Stimulated activated CD8-positive, alpha-beta memory T cell treated with anti-CD3 and anti-CD28 coated beads, Interleukin-7, amount 100 ng/mL, for 24 hours (primary cell): ENCODE measurements at places on chromosomes 2 and 18.

GRCh38 chr2:112317303-112318158, 42.1 kb downstream of the ZC3H6 start:
- DNase-seq: no peak

GRCh38 chr2:27940090-27940671, 49.7 kb downstream of the BABAM2 start:
- DNase-seq: no peak

DNA sequence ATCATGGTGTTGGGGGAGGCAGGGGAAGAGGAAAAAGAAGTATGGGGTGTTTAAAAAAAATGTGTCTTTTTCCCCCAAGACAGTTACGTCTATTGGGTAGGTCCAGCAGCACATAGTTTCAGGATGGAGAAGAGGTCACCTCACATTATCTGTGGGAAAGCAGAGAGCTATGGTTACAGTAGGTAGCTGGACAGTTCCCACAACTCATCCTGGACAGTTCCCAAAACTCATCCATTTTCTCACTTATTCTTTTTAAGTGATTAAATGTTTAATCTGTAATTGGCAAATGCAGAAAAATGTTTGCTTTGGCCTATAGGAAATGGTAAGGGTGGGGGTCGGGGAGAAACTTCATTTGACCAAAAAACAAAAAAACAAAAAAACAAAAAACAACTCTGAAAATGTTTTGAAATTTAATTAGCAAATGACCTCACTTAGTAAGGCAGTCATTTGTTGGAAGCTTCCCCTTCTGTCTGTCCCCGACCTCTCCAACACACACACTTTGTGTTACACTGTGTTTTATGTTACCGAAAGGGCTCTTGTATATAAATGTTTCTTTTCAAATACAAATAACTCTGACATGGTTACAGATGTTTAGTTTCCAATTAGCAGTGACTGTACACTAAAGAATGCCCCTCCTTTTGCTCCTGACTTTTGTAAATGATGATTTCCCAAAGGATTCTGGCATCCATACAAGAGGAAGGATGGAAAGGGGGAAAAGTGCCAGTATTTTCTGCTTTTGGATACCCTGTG, 173.3 kb upstream of the ZFP36L2 start:
- no peak for DNase-seq

DNA sequence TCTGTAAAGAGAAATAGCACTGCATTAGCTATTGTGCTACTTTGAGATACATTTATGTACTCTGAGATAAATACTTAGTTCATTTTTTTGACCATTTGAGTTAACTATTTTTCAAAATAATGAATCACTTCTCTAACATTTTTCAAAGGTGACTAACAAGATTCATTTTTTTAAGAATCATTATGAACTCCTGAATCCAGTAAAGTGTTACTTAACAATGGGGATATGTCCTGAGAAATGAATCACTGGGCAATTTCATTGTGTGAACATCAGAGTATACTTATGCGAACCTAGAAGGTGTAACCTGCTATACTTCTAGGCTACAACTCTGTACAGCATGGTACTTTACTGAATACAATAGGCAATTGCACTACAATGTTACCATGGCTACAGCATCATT, 355.8 kb downstream of the ARL6IP6 start:
- no peak for DNase-seq

DNA sequence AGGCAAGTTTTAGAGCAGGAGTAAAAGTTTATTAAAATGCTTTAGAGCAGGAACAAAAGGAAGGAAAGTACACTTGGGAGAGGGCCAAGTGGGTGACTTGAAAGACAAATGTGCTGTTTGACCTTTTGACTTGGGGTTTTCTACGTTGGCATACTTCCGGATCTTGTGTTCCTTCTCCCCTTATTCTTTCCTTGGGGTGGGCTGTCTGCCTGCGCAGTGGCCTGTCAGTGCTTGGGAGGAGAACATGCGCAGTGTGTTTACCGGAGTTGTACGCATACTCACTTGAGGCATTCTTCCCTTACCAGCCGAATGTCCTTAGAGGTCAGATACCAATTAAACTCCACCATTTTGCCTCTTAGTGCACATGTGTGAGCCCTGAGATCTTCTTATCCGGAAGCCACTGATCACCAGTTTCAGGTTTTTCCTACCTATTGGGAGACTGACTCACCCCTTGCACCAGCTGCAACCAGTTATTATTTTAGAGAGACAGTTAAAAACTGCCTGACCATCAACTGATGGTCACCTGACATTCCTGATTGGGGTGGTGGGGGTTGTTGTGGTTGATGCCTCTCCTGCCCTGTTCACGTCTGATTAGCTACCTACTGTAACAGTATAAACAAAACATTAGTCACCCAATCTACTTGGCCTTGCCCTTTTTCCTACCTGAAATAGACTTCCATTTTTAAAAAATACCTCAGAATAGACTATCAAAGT, 67.5 kb downstream of the NYAP2 start:
- no peak for DNase-seq

DNA sequence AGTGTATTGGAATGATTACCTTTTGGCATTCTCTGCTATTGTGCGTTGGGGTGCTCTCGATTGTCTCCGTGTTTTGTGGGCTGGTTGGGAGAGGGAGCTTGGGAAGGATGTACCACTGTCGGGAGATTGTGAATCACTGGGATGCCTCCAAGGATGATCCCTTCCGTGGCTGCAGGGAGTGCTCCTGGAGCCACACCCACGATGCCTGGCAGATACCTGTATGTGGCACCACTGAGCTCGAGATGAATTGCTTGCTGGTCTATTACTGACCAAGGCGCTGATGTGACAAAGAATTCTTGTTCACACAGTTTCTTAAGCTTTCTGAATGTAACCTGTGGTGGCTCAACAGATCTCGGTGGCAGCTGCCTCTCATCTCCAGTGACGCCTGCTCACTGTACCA, 159.7 kb upstream of the LHCGR start:
- DNase-seq: no peak

GRCh38 chr18:12777500-12777944, 74.7 kb downstream of the PSMG2 start:
- DNase-seq: no peak

DNA sequence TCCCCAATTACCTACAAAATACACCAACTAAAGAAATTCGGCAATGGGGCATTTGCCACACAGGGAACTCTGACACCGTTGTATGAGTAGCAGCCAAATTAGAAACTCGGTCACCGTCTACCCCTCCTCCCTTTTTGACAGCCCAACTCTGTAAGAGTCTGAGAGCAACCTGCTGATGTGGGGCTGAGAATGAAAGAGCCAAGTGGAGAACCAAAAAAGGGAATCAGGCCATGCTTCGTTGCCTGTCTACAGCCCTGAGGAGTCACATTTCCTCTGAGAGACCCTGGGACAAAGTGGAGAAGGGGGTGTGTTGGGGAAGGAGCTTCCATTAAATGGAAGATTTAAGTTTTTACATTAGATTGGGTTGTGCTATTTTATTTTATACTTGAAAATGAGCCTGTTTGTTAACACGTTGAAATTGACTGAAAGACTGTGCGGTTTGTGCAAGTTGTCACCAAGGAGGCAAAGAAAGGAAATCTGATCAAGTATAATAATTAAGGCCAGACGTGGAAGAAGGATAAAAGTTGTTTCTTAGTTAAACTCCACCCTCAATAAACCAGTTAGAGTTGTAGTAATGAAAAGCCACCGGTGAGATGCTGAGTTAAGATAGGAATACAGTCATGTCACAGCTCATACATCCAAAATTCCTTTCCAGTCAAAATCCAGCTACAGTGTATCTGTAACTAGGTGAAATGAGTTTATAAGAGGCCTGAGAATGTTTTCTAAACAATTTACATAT, 131.7 kb upstream of the CREB1 start:
- no peak for DNase-seq

DNA sequence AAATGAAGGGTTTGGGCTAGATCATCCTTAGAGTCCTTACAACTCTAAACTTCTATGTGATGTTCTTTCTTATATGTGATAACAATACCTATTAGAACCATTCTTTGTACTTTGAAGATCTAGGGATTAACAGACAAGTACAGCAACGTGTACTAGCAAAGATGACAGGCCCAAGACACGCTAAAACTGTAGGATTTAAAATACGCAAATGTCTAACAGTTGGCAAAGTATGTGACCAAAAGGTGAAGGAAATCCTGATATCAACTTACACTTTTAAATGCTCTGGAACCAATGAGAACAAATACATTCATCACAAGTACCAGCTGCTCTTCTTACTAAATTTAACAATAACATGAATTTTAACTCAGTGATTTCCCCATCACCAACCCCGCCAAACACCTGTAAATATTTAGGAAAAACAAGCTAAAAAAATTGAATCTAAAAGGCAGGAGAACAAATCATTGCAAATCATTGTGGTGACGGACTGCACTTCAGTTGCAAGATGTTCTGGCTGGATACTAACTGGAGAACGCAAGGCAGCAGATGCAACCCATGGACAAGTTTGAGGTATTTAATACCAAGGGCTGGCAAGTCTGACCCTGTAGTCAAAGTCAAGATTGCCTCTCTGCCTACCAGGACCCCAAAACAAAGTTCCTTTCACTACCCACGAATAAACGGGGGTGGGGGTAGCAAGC, 1.4 kb downstream of the ANKRD44 start:
- no peak for DNase-seq

DNA sequence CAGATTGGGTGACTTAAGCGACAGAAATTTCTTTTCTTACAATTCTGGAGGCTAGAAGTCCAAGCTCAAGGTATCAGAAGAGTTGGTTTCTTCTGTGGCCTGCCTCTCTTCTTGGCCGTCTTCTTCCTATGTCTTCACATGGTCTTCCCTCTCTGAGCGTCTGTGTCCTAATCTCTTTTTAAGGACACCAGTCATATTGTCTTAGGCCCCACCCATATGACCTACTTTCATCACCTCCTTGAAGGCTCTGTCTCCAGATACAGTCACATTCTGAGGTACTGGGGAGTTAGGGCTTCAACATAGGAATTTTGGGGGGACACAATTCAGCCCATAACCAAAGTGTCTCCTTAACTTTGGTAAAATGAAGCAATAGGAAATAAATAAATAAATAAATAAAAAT, 110.9 kb upstream of the EPC2 start:
- DNase-seq: no peak

DNA sequence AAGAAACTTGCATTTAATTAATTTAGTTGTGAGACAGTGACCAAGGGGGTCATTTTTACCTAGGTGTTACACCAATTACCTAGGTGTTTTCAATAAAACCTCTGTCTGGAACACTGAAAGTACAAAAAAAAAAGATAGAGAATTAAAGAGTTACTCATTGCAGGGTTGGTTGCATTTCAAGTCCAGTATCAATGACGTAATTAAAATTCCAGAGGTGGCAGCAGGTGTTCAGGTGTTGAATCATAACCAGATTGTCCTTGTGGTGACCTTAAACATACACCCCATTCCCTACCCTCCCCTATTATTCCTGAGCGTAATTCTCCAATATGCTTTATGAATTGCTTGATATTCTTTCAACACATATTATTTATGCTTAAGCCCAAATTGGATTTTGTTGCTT, 352.0 kb upstream of the SLC8A1 start:
- no peak for DNase-seq

DNA sequence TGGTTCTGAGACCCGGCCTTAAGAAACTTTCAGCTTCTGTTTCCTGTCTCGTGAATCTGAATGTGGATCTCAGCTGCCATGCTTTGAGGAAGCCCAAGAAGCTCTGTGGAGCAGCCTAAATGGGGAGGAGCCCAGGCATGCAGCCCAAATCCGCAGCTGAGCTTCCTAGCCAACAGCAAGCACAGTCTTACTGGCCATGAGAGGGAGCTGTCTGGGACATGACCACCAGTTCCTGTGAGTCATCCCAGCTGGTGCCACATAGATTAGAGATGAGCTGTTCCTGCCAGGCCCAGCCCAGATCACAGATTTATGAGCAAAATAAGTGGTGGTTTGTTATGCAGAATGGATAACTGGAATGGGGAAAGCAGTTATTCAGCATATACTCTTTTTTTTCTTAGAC, 224.4 kb upstream of the APCDD1 start:
- DNase-seq: no peak

- no peak for DNase-seq
These were observed 69.8 kb downstream of the SLC66A2 start for GRCh38 chr18:79881695-79882094.

GRCh38 chr2:112095681-112096080, 40.6 kb downstream of the TMEM87B start:
- DNase-seq: no peak

DNA sequence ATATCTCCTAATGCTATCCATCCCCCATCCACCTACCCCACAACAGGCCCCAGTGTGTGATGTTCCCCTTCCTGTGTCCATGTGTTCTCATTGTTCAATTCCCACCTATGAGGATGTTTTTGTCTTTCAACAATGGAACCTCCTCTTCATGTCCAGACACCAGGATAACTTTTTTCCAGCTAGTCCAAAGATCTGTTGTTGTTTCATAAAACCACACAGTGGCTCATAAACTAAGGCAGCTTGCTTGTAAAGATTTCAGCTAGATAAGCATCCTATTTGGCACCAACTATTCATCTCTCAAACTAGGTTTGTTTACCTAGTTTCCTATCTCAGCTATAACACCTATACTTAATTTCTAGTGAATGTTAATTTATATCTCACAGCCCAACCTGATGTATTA, 937.7 kb downstream of the TRIB2 start:
- DNase-seq: no peak

DNA sequence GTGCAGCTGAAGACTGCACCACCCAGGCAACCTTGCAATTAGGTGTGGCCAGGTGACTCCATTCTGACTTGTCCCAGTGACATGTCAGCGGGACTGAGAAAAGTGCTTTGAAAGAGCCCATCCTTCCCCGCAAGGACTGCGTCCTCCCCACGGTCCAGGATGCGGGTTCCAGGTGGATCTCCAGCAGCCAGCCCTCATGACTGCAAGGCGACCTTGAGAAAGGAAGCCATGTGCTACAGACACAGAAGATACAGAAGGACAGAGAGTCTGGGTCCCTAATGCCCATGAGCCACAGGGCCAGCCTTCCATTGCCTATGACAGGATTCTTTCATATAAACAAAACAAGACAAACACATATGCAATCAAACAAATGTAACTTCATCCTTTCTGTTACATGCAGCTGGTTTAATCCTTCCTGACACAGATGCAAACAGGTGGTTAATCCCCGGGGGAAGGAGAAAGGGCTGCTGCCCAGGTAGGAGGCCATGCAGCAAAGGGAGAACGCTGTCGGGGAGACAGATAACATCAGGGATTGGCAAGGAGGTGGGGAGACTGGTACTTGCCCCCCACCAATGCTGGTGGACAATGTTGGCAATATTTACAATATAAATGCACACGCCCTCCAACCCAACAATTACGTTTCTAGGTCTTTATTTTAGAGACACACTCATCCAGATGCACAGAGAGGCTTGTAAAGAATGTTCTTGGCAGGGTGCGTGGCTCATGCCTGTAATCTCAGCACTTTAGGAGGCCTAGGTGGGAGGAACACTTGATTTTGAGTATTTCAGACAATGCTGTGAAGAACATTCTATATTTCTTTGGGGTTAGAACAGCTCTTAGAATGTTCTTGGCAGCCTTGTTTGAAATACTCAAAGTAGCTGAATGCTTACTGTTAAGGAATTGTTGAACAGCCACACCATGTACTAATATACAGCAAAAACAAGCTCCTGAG, 64.8 kb downstream of the NCAPH start:
- no peak for DNase-seq

GRCh38 chr18:75025573-75025972, 183.4 kb downstream of the PTGR3 start:
- DNase-seq: no peak
